Epithelial cell of proximal tubule (primary cell): ENCODE measurements at places on chromosomes 7 and 10. TPM values are rescaled to one million over a fixed set of nuclear protein-coding genes. Genes with fewer than 3 reads are reported as not detected.

GRCh38 chr10:84588971-84589370 lies 260.6 kb downstream of the CCSER2 start:
- DNase-seq = no peak

- no peak for DNase-seq
Observed at GRCh38 chr10:26318672-26319071, 102.1 kb downstream of the GAD2 start.

GRCh38 chr10:7471720-7472367 lies 61.0 kb upstream of the SFMBT2 start:
- DNase-seq = no peak

- DNase-seq = no peak
Observed at GRCh38 chr7:20085086-20085485, 132.1 kb downstream of the MACC1 start.

GRCh38 chr10:77251297-77252013 lies 386.2 kb downstream of the KCNMA1 start:
- no peak for DNase-seq

DNA sequence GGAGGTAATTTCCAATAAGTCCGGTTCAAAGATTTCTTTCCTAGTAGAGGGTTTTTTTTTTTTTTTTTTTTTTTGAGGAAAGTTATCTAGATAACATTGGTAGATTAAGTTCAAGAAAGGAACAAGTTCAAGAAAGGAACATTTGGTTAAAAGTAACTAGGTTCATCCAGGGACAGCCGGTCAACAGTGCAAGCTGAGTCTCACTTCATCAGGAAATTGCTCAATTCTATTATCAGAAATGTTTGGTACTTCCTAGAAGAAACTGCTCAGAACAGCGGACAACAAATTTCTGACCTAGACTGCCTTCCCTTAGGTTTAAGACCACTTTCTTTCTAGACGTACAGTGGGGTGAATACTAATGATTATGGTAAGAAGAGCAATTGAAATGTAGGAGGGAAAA lies 3.7 kb upstream of the IL2RA start:
- no peak for DNase-seq

DNA sequence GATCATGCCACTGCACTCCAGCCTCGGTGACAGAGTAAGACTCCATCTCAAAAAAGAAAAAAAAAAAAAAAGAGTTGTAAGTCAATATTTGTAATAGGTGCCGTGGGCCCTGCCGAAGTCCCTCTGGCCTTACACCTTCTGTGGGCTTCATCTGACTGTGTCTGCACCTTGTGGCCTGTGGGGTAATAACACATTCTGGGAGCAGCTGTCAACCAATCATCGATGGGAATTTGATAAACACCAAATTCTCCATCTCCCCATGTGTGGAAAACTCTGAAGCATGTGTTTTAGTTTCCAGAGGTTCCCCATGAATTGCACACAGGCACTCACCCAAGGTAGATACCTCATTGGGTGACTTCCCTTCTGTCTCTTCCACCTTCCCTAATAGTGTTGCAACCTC lies 10.8 kb downstream of the ZNF394 start:
- no peak for DNase-seq

- no peak for DNase-seq
Observed at GRCh38 chr10:95865814-95866466, 41.8 kb upstream of the CC2D2B start.

DNA sequence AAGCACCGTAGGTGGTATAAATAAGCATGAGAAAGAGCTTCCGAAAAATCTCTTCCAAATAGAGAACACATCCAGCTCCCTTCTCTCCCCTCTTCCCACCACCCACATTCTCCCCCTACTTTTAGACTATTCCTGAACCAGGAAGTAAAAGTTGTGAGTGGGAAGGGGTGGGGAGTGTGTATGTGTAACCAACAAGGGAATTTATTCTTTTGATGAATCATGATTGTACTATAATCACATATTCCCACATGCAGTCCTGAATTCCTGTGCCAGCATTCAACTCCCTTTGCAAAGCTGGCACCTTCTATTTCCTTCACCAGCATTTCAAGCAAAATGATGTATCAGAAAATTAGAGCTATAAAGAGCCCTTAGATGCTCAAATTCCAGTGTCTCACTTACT lies 230.6 kb upstream of the CHRM2 start:
- no peak for DNase-seq

DNA sequence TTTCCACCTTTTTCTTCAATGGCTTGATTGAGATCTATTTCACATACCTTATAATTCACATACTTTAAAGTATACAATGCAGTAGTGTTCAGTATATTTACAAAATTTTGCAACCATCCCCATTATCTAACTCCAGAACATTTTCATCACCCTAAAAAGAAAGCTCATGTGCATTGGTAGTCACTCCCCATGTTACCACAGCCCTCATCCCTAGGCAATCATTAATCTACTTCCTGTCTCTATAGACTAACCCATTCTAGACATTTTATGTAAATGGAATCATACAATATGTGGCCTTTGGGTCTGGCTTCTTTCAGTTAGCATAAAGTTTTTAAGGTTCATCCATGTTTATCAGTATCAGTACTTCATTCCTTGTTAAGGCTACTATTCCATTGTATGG lies 214.2 kb downstream of the WDR11 start:
- no peak for DNase-seq

GRCh38 chr10:99976886-99977665 lies 32.7 kb downstream of the DNMBP start:
- DNase-seq = peak; percentile 77

DNA sequence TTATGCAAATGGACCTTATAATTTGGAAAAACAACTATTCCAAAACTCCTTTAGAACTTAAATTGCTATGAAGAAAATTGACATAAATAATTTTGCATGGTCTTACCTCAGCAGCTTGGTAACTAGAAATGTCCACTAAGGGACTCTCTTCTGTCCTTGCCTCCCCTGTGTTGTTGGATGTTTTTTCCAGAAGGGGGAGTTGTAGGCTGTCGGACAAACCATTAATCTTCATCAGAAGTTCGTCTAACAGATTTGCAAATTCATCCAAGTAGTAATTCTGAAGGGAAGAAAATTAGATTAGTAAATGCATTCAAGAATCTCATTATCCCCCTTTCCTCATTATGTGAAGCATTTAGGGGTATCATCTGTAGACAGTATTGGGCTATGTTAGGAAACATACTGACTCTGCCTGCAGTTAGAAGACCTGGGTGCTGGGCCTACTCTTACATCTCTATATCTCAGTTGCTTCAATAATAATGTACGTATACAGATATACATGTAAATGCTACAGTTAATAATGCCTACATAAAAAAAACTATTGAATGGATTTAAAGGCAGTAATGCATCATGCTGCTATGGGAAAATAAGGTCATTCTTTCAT lies 155.6 kb downstream of the PKD1L1 start:
- no peak for DNase-seq

GRCh38 chr7:158818325-158819213 lies 10.7 kb downstream of the ESYT2 start:
- DNase-seq = peak; percentile 98

GRCh38 chr7:43625980-43626379 lies 43.1 kb downstream of the STK17A start:
- DNase-seq = no peak

DNA sequence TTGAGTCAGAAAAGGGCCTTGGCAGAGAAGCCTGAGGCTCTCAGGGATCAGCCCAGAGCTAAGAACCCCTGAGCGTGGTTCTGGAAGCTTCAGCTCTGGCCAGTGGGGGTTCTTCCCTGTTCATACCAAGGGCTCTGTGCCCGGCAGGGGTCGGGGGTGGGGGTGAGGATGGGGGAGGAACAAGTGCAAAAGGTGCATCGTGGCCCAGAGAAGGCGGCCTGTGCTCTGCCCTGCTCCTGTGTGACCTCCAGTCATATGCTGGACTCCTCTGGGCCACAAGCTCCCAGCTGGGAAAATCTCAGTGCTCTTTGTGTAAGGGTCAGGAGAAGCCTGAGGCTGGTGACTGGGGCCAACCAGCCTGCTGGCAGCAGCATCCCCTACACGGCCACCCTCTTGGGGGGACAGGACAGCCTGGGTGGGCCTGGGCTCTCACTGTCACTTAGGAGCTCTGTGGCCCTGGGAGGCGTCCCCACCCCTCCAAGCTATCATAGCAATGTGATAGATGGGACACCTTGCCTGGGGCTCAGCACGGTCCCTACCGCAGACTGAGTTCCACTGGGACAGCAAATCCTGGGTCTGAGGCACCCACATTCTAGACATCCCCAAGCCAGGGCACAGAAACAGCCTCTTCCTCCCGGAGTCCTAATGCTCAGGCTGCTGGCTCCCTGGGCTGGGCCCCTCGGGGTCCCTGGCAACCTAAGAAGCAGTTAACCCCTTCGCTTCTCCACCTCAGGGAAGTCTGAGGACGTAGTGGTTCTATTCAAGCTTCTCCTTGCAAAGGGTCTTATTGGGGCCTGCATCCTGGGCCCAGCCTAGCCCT lies 2.5 kb downstream of the MMRN2 start:
- no peak for DNase-seq

- no peak for DNase-seq
Observed at GRCh38 chr10:119893074-119893473, 544 bp downstream of the SEC23IP start.

GRCh38 chr7:119037941-119038340 lies 813.4 kb downstream of the ANKRD7 start:
- DNase-seq = no peak

DNA sequence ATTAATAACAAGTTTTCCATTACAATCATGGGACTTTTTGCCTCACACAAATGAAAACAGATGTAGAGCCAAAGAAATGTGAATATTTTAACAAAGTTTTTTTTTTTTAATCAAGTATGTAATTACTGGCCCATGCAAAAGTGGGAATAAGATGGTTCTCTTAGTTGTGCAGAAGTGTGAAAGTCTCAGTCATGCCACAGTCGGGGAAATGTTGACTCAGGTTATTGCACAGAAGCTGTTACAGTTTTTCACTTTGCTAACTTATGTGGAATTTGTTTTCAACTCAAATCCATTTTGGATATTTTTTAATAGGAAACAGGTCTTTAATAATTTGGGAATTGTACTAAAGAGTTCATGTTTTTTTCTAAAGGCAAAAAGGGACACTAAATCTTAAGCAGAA lies 44.0 kb upstream of the CAV2 start:
- no peak for DNase-seq

- no peak for DNase-seq
Observed at GRCh38 chr10:14667280-14667679, 107.4 kb downstream of the FAM107B start.

- DNase-seq = no peak
Observed at GRCh38 chr10:86889997-86890396, 67.4 kb downstream of the MMRN2 start.

Gene KIAA1217
- total RNA-seq = 18.7 and 20.2 TPM in 2 replicates

Gene NEUROG3
- not detected in 2 replicates for total RNA-seq

Gene IPMK
- total RNA-seq = 6.1 and 6.2 TPM in 2 replicates

Gene HABP2
- total RNA-seq = 0.63 TPM in 1 of 2 replicates, not detected in the other

Gene SORCS1
- 0.06 TPM in 1 of 2 replicates, not detected in the other for total RNA-seq
